Activated CD4-positive, alpha-beta T cell treated with anti-CD3 and anti-CD28 coated beads, Interleukin-2, amount 50 U/mL, for 16 hours (primary cell): ENCODE measurements at places on chromosomes 5 and 9.

GRCh38 chr9:134848504-134848903 lies 32.1 kb upstream of the FCN2 start:
- no peak for DNase-seq

- no peak for DNase-seq
Measured at GRCh38 chr5:154315196-154315595, 124.7 kb downstream of the GALNT10 start.

GRCh38 chr9:70865471-70865870 lies 255.9 kb downstream of the TRPM3 start:
- DNase-seq, result no peak

DNA sequence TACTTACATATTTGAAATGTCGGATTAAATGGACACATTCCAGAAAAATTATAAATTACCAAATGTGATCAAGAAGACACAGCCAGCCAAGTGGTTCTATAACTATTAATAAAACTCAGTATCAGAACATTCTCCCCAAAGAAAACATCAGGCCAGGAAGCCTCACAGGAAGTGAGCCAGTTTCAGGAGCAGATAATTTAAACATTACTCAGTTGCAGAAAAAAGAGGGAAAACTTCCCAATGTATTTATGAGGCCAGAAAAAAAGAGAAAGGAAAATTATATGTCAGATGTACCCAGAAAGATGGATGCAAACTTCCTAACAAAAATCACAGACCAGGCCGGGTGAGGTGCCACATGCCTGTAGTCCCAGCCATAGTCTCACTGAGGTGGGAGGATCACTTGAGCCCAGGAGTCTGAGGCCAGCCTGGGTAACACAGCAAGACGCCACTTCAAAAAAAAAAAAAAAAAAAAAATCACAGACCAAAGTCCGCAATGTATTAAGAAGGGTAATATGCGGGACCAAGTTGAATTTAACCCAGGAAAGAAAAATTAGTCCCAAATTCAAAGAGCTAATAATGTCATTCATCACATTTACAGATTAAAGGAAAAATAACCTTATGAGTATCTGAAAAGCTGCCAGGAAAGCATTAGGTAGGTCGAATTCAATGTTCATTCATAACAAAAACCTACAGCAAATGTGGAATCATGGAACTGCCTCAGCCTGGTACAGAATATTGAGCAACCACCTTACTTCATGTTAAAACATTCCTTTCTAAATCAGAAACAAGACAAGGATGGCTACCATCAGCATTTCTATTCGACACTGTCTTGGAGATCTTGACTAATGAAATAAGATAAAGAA lies 37.2 kb upstream of the NRARP start:
- DNase-seq, result no peak

DNA sequence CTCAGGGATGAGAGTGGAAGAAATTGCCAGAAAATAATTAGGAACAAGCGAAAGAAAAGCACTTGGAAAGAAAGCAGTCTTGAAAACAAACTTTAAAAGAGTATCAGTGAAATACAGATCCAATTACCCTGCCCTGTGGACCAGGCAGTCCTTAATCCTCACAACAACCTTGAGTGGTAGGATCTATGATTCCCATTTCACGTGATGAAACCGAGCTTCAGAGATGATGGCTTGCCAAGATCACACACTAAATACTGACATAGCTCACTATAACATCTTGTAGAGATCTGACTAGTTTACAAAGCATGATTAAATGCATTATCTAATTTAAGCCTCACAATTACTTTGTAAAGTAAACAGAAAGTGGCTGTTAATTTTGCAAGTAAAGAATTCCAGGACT lies 55.5 kb upstream of the ABCA1 start:
- no peak for DNase-seq
